ENCODE measurements at places on chromosomes 1 and 21.

- peak; percentile 47 for DNase-seq
Measured at GRCh38 chr1:40067023-40067422, 26.5 kb downstream of the CAP1 start.

DNA sequence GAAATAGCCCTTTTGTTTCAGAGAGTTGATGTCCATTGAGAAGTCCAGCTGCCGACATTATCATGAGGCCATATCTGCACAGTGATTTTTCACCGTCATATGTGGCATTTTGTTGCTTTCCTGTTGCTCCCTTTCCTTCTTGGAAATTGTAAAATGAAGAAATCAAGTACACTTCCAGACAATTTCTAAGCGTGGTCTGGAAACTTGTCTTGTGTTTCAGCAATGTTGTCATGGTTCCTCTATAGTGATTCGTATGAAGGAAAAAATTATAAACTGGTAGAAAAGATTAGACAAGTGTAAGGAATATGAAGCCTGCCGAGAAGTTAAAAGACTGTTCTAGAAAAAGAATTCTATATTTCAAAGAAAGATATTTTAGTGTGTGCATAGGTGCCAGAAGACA lies 17.7 kb downstream of the NTNG1 start:
- no peak for DNase-seq

- DNase-seq, result peak; percentile 82
Measured at GRCh38 chr1:31548907-31549808, 27.2 kb upstream of the TINAGL1 start.

DNA sequence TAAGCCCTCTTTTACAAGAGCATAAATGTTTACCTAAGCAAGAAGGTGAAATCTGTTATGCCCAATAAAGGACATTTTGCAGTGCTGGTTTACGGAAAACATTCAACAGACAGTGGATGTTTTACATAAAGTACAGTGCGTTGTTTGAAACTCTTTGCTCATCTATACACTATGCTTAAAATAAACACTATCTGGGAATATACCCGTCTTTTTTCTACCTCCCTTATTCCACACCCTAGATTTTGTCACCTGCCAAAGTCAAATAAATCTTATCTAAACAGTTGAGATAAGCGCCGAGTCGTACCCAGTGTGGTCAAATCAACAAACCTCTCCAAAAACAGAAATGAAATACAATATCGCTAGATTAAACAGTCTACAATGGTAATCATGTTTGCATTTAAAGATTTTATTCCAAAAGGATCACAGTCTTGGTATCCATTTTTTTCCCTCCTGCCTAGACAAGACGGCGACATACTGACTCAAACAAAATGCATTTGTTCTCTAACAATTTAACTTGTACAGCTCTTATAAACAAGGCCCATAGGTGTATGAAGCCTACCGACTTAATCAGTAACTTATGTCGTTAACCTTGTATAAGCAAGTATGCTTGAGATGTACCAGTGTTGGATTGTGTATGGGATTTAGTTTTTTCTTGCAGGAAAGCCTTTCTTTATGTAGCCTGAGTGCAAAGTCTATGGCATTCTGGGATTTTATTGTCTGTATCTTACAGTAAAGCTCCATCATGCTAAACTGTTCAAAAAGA lies 189.1 kb downstream of the FMN2 start:
- peak; percentile 45 for DNase-seq

DNA sequence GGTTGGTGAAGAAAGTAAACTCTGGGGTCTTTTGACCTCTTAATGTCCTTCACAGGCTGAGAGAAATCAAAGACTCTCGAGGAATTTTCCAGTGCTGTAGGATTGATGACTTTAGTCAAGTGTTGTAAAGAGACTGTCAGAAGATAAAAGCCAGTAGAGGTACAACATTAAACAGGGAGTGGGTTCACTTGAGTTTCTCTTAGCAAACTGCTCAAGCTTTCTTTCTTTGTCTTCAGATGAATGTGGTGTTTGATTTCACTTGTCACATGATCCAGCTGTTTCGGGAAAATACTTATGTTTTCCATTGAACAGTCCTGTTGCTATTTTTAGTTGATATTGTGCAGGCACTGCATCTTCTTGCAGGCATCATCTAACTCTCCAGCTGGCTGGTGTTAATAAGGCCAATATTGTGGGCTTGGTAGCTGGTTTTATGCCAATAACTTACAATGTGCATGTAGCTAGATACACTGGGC lies 45.6 kb downstream of the XCL2 start:
- peak; percentile 56 for DNase-seq

GRCh38 chr1:161096530-161096929 lies 1.6 kb upstream of the KLHDC9 start:
- DNase-seq, result peak; percentile 54

- DNase-seq, result no peak
Measured at GRCh38 chr21:27513825-27514224, 546.9 kb upstream of the ADAMTS5 start.

DNA sequence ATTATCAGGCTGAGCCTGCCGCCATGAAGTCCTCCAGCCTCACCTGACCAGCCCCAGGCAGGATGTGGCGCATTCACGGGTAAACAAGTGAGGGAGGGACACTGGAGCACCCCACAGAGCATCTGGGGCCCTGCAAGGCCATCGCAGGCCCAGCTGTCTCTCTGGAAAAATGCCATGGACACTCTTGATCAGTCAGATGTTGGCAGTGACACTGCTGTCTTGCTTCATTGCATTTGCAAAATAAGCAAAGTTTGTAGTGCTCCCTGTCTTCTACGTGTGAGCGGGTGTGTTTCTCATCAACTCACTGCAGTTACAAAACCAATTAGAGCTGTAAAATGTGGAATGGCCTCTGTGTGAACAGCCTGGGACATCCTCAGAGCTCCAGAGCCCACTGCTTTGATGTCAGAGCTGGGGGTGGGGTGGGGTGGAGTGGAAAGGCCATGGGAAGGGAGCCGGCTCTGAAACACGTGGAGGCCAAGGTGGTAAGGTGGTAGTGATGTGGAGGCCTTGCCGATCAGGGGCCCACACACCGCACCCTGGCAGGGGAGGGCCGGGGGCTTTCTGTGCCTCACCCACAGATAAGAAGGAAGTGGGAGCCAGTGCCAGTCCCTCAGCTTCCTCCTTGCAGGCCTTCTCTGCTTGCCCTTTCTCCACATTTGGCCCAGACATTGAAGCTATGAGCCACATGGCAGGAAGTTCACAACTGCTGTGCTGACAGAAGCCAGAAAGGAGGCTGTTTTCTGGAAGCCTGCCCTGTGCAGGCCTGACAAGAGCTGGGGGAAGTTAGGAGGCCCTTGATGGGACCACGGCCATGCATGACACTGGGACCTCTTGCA lies 254.9 kb downstream of the RHOU start:
- no peak for DNase-seq

DNA sequence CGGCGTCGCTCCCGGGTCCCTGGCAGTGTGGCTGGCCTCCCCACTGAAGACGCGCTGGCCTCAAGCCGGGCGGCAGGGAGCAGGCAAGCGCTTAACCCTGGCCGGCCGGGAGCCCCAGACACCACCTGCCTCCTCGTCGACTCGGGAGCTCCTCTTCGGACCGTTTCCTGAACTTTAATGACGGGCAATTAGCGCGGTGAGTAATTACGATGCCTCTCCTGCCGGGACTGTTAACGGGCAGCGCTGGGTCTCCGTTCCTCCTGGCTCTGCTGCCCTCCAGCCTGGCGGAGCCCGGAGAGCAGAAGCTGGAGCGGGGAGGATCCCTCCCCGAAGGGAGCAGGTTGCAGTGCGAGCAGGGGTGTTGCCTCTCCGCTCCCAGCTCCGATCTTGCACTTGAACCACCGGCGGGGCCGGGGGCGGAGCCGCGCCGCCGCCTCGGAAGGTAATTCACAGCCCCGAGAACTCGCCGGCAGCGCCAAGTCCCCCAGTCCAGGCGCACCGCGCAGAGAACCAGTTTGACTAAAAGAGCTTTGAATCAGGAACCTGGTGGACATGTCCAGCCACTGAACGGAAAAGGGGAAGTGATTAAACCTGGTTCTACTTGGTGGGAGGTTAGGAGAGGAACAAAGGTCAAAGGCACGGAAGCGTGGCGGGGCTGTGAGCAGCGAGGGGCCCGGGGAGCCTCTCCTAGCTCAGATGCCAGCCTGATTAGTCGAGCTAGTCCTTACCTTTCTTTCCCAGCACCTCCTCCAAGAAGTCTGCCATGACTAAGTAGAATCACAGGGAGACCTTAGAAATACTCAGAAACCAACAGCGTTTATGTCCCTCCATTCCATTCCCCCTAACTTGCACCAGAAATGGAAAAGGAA lies 18.3 kb upstream of the PLEKHA6 start:
- DNase-seq, result no peak

- peak; percentile 61 for DNase-seq
Measured at GRCh38 chr1:68116643-68117235, 66.3 kb upstream of the DIRAS3 start.

GRCh38 chr1:167502719-167503462 lies 15.4 kb downstream of the CD247 start:
- DNase-seq, result no peak

GRCh38 chr1:79638382-79638781 lies 631.9 kb upstream of the ADGRL4 start:
- DNase-seq, result no peak

- no peak for DNase-seq
Measured at GRCh38 chr1:29237852-29238619, 1.7 kb downstream of the PTPRU start.

DNA sequence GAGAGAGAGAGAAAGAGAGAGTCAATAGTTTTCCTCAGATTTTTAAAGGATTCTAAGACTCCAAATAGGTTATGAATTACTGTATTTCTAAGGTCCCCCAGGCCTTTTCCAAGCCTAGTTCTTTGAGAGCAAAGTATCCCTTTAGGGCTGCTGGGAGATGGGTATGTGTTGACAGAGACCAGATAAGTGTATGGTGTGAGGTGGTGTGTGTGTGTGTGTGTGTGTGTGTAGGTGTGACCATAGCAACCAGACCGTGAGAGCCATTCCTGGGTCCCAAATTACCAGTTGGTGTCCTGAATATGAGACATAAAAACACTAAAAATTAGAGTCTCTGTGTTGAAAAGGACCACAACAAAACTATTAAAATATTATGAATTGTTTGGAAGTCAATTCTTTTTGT lies 41.7 kb upstream of the DNAJC6 start:
- no peak for DNase-seq

DNA sequence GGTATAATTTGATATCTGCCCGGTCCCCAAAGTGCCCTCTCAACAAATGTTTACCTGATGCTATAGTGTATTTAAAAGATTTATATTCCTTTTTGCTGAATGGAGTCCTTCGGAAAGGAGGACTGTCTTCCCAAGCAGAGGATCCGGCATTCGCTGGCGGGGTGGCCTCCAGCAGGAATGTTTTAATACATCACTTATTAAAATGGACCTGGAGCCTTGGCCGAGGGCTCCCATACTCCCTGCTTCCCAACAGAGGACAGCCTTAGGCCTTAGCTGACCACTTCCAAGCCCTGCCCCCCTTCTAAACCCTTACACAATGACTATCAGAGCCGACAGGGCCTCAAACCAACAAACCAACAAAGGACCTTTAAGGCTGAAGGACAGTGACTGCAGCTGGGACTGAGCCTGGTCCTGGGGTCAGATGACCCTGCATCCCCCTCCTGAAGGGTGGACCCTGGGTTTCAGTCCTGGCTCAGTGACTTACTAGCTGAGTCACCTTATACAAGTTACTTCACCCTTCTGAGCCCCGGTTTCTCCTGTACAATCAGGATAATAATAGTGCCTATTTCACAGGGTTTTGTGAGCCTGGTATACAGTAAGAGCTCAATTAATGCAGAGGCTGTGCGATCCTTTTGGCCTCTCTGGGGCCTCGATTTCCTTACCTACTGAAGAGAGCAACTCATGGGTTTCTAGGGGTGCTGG lies 5.6 kb downstream of the CAMK2N1 start:
- peak; percentile 13 for DNase-seq

DNA sequence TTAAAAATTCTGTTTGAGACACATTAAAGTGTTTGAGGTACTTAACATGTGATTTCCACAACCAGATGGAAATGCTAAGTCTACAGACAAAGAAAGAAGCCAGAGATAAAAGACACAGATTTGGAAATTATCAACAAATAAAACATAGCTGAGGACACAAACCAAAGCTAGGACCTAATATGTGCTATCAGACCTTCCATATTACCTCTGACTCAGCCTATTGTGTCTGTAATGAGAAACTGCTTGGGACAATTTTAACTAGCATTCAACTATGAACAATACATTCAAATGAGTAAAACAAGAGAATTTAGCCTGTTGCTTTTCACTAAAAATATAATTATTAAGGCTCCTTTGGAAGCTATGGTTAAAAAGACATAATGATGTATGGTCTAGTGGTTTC lies 54.6 kb downstream of the WNT2B start:
- no peak for DNase-seq

DNA sequence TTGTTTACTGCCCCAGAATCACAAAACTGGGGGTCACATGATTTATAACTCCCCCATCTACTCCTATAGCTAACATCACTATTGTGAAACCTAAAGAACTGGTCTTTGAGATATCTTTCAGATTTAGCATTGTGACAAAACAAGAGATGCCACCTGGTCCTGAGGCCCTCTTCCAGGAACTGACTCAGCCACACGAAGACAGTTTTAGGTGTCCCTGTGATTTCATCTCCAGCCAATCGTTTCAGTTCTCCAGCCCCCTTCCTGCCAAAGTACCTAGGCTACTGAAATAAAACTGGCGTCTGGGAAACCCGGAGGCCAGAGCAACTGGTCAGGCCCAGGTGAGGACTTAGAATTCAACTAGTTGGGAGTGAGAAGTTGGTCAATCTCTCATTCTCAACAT lies 36.6 kb downstream of the TBX19 start:
- DNase-seq, result no peak

DNA sequence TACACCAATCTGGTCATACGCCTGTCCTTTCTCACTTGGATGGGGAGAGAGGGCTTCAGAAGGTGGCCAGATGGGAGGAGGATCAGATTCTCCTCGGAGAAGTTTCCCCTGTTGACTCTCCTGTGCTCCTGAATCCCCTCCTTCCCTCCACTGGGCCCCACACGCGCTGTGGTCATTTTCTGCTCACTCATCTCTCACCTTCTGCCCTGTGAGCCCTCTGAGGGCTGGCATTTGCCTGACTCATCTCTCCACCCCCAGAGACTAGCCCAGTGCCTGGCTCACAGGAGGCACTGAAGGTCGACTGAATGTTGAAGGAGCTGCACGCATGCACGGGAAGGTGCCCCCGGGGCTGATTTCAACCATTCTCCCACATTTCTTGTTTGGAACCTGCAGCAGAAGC lies 14.2 kb downstream of the ABCA4 start:
- DNase-seq, result peak; percentile 36

GRCh38 chr1:218496561-218496960 lies 151.4 kb downstream of the TGFB2 start:
- peak; percentile 100 for DNase-seq

GRCh38 chr21:44730028-44730395 lies 18.6 kb upstream of the TSPEAR start:
- DNase-seq, result no peak
